ENCODE measurements at places on chromosomes 11 and 22. TPM values are rescaled to one million over a fixed set of nuclear protein-coding genes. Genes with fewer than 3 reads are reported as not detected.

GRCh38 chr22:23077627-23078461, 7.5 kb downstream of the GNAZ start:
- DNase-seq, result no peak

DNA sequence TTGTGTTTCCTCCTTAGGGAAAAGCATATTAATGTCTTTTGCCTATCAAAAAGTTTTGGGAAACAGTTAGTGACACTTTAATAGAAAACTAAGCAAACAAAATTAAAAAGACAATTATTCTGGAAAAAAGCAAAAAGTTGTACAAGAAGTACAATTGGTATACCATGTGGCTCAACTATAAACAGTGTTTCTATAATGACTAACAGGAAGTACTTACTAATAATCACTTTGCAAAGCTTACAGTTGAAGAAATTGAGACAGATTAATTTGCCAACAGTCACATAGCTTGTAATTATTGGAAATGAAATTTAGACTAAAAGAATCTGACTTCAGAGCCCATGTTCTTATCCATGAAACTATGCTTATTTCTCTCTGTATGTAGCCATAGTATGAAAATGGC, 24.7 kb downstream of the PPME1 start:
- DNase-seq, result no peak

DNA sequence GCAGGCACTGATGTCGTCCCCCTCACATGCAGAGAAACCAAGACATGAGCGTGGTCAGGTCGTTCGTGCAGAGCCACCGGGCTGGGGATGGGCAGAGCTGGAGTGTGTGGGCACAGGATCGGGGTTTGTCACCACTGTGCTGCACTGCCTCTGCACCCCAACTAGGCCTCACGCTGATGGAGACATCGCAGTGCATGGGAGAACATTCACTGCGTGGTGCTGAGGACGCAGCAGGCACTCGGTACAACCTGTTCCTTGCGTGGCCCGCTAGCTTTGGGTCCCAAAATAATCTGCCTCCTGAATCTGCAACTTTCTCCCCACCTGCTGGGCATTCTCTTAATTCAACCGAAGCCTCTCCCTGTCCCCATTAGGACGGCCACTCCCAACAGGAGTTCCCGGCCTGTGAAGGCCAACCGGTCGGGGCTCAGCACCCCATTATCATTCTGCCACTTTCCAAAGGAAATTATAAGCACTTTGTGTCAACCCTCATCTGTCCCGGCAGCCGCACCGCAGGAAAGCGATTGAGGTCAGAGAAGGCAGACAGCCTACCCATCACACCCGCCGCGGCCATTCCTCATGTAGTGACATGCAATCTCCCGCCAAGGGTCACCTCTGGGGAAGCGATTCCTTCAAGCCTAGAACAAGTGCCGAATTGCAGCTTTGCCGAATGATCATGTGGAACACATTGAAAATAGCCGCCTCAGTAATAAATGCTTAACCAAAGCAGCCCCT, 490.4 kb downstream of the MN1 start:
- no peak for DNase-seq

DNA sequence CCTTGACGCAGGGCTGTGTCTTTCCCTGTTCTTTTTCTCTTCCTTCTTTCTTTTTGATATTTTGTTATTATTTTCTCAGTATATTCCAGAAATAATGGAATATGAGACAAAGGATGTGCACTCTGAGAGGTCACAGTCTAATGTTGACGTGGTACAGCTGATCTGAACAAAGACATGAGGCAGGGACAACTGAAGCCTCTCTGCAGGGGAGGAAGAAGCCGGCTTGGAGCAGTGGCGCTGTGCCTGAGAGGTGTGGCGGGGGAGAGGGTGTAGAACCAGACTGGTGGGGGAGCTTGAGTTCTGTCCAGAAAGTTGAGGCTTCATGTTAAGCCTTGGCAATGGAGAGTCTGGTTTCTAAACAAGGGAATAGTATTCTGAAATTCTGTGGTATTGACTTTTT, 34.7 kb downstream of the ADAMTS15 start:
- no peak for DNase-seq

DNA sequence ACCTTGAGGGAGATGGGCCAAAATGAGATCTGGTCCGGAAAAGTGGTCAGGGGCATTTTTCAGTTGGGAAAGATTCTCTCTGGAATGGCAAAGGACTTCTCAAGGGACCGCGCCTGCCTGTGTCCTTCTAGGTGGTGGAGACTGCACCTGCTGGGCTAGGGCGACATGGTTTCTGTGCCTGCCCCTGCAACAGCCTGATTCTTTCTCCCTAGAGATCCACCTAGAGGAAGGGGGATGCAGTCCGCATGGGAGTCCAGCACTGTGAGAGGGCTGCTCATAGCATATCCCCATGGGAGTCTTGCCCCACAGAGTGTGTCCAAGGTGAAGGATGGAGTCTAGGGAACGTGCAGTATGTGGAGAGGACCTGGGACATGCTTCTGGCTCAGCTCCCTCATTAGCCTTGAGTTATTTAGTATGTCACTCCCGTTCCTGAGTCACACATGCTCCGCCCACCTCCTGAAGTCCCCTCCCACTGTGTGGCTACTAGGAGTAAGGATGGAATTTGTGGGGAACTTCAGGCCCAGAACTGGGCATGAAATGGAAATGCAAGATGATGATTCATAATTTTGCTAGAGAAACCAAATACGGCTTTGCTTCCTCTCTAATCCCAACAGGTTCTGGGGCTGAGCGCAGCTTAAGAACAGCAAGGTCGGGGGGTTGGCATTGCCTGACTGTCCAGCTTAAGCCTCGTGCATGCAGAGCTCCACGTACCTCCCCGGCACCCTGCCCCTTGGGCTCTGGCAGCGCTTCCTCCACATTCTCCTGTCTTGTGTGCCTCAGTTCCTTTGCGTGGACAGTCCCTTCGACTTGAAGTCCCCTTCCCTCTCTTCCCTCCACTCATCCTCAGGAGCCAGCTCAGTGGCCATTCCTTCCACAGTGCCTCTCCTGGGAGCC, 35.0 kb downstream of the GRIK4 start:
- DNase-seq, result peak; percentile 36

- no peak for DNase-seq
Observed at GRCh38 chr11:47083913-47084312, 92.8 kb downstream of the ARFGAP2 start.

- DNase-seq, result no peak
Observed at GRCh38 chr11:11244470-11245080, 108.5 kb downstream of the CSNK2A3 start.

DNA sequence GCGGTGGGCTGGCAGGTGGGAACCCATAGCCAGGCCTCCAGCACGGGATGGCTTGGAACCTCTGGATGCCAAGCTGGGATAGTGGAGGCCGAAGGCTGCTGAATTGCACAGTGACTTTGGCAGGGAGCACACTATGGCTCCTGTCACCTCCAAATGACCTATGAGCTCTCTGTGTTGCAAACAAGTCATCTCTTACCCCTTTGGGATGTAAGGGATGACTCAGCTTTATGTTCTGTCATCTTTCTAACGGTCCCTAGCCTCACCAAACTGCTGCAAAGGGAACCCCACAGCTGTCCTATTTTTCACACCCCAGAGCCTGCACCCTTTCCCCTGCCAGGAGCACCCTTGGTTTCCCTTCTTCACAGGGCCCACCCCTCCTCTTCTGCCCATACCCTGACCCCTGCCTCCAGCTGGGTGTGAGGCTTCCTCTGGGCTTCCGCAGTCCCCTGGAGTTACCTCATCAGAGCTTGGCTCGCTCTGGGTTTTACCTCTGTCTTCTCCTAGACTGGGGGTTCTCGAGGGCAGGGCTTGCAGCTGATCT, 2.7 kb upstream of the SCUBE1 start:
- DNase-seq, result no peak

DNA sequence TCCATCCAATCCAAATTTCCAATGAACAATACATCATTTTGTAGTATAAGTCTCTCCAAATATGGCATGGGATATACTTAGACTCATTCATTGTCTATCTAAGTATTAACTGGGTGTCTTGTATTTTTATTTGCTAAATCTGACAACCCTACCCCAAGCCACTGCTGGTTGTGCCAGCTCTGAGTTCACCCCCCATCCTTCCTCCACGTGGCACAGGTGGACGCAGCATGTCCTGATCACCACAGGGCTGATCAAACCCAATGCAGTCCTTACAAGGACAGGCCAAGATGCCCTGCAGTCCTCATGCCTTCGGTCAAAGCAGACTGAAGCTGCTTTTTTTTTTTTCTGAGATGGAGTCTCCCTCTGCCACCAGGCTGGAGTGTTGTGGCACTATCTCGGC, 62.8 kb downstream of the SYN3 start:
- DNase-seq, result no peak

- no peak for DNase-seq
Observed at GRCh38 chr11:99686838-99687237, 666.1 kb downstream of the CNTN5 start.

GRCh38 chr11:11841723-11842420, at the start of gene USP47:
Gene USP47, plus strand, starts transcription at chr11:11841972. Its CDS starts 214 bp downstream, at chr11:11842186.
- DNase-seq, result peak; percentile 80

- DNase-seq, result no peak
Observed at GRCh38 chr11:99522467-99523173, 501.9 kb downstream of the CNTN5 start.

DNA sequence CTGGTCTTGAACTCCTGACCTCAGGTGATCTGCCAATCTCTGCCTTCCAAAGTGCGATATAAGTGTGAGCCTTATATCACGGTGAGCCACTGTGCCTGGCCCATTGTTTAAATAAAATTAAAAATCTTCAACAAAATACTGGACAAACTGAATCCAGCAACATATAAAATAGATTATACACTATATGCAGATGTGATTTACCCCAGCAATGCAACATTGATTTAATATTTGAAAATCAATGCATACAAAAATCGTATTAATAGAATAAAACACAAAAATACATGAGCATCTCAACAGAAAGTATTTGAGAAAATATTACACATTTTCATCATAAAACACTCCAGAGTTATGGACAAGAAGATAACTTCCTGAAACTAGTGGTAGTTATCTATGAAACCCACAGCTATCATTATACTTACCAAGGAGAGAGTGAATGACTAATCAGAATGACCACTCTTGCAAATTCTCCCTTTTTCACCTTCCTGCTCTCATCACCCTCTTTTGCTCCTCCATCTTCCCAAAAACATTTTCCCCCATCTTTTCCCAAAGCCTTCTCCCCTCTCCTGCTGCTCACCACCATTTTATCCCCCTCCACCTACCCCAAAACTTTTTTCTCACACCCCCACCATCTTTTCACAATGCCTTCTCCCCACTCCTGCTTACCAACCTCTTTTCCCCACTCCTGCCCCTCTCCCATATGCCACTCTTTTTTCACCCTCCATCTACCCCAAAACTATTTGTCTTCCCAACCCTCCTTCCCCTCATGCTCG, 122.1 kb upstream of the VPREB1 start:
- no peak for DNase-seq

- DNase-seq, result no peak
Observed at GRCh38 chr11:83319346-83319745, 33.2 kb upstream of the CCDC90B start.

- no peak for DNase-seq
Observed at GRCh38 chr11:119108146-119108856, 1.2 kb downstream of the C2CD2L start.

DNA sequence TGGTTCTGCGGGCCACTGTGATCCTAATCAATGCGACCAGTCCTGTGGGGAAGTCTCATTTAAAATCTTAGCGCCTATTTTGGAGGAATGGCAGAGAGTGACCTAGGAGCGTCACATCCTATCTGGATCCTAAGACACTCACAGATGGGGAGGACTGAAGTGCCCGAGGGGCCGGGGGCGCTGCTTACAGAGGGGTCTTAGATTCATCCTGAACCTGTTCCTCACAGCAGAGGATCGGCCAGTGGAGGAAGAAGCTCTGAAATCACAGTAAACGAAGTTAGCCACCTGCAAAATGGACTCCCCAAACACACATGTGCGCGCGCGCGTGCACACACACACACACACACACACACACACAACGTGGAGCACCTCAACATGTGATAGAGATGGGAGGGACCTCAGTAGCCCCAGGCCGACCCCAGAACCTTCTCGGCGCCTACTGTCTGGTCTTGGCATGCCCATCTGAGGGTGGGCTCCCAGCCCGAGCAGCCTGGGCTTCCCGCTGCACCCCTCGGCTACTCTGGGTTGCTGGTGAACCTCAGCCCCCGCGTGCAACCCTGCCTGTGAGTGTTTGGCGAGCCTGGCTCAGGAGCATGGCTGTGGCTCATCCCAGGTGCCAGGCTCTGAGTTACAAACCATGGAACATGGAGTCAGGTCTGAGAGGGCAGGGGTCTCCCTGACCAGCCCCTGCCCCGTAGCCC, 613.3 kb downstream of the TBC1D22A start:
- no peak for DNase-seq

DNA sequence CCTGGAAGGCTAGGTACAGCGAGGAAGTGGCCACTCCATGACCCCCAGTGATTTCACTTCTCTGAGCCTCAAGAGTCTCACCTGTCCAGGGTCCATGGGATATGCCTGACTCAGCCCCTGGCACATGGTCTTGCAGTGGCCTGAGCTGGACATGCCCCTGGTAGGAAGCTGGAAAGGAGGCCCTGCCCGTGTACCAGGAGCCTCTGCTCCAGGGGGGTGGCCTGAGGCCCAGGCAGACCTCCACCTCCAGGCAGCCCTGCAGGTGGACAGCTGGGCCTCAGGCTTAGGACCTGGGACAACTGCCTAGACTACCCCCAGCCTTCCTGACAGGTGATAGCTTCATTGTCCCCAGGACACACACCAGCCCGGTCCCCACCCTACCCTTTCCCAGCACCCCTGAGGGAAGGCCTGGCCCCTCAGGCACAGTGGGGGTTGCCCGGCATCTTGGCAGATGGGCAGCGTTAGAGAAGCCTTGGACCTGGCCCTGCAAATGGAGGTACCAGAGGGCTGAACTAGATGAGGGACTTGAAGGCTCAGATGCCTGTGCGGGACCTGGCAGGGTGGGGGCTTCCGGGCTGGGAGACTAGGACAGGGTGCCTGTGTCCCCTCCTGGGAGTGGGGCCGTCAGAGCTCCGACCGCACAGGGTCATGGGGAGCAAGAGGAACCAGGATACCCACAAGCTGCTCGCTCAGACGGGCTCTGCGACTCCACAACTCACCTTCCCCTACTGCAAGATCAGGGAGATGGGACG, 53.6 kb downstream of the CDKN1C start:
- DNase-seq, result no peak

GRCh38 chr11:23569134-23569533, 708.9 kb upstream of the CCDC179 start:
- DNase-seq, result no peak

OR4S2 gene
- total RNA-seq, result not detected

DRICH1 gene
- total RNA-seq, result 0.31 TPM

ARHGAP8 gene
- 1.4 TPM for total RNA-seq

OR52H1 gene
- 0.47 TPM for total RNA-seq

FGF4 gene
- total RNA-seq, result not detected

RAB36 gene
- 5.9 TPM for total RNA-seq

BTBD18 gene
- not detected for total RNA-seq

MPST gene
- total RNA-seq, result 28.1 TPM

KMT5B gene
- 139 TPM for total RNA-seq

All from occipital lobe (tissue), 3 donors.